ENCODE measurements at places on chromosomes 12 and 14.

GRCh38 chr12:123580772-123581171, 3.6 kb upstream of the TMED2 start:
- DNase-seq, result no peak

- DNase-seq, result no peak
Observed at GRCh38 chr14:101365329-101366158, 195.8 kb upstream of the DIO3 start.

- no peak for DNase-seq
Observed at GRCh38 chr14:62126879-62127478, 364.8 kb downstream of the SNAPC1 start.

DNA sequence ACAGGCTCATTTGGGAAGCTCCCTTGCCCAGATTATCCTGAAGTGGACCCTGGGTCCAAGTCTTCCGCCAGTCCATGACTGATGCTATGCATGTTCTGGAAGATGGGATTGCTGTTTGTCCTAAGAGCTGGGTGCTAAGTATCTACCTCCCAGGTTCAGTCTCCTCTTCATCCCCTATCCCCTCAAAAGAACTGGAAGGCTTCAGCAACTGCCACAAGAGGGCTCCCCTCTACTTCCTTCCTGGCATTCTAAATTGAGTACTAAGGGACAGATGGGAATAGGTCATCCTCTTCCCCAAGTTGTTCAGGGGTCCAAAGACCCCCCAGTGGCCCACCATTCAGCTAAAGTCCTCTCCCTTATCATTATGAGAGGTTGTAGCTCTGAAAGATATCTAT, 9.0 kb upstream of the FKBP11 start:
- DNase-seq, result no peak

DNA sequence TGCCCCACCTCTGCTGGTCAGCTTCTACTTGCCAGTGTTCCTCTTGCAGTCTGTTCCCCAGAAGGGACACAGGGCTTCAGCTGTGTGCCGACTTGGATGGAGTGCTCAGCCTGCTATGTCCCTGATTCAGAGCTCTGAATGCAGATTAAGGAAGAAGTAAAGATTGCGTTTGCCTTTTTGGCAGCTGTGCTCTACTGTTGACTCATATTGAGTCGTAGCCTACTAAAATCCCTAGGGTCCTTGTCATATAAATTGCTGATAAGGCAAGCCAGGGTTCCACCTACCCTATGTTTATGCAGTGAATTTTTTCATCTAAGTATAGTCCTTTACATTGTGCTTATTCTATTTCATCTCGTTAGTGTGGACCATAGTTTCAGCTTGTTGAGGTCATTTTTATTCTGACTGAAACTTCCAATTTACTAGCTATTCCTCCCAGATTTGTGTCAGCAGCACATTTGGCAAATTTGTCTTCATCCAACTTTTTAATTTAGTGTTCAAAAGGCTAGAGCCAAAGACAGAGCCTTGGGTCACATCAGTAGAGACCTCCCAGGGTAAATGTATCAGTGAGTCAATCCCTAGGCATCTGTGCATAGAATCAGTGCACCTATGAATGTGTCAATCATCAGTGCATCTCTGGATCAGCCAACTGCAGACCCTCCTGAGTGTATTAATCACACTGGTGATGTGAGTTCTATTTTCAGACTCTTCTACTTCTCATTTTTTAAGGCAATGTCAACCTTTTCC, 31.9 kb downstream of the CACNA1C start:
- no peak for DNase-seq

DNA sequence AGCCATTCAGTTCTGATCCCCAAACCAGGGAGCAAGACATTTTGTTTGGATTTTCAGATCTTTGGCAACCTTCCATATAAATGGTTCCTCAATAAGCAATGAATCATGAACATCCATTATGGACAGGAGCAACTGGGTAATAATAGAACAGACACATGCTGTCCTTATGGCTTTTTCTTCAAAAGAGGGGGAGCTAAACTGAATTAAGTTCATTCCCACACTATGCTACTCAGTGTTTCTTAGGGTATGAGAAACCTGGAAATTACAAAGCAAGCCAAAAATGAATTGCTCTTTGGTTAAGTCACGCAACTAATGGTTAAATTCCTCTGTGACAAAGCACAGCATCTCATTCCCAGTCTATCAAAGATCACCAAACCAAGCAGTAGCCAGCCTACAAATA, 51.0 kb downstream of the PTGER2 start:
- no peak for DNase-seq

DNA sequence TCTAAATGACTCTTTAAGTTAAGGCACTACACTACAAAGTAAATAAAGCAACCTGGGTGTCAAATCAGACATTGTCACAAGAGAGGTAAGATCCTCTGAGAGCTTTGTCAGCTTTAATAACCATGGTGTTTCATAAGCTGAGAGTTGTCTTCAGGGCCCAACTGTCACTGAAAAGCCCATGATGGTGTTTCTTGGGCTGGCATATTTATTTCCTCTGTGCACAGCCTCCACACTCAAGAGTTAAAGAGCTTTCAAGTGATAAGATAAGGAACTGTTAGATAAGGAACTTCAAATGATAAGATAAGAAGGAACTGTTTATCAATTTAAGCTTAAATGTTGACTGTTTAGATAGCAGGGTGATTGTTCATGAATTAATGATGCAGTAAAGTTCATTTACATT, 495.4 kb downstream of the TMEM117 start:
- no peak for DNase-seq

GRCh38 chr12:43957732-43958372, 122.0 kb downstream of the TMEM117 start:
- DNase-seq, result peak; percentile 16

GRCh38 chr14:106201376-106201775, 675.0 kb downstream of the TMEM121 start:
- no peak for DNase-seq

GRCh38 chr14:95123891-95124579, 33.3 kb downstream of the DICER1 start:
- no peak for DNase-seq

DNA sequence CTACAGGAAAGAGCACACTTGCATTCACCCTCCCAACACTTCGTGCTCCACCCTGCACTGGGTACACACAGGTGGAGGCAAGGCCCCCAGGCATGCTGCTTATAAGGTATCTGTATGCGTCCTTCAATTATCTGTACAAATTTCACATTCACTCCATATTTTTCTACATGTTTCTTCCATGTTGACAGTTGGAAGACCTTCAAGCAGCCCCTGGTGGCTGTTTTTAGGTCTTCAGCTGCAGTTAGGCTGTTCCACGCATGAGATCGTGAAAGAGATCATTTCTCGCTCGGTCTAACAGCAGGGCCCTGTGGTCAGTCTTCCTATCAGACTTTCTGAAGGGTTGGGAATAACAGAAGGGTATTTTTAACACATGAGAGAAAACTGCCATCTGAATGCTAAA, 47.1 kb downstream of the PLXNC1 start:
- DNase-seq, result no peak

- DNase-seq, result no peak
Observed at GRCh38 chr12:123950476-123951349, 21.9 kb downstream of the CCDC92 start.

- no peak for DNase-seq
Observed at GRCh38 chr12:5430641-5431603, 986 bp upstream of the NTF3 start.

DNA sequence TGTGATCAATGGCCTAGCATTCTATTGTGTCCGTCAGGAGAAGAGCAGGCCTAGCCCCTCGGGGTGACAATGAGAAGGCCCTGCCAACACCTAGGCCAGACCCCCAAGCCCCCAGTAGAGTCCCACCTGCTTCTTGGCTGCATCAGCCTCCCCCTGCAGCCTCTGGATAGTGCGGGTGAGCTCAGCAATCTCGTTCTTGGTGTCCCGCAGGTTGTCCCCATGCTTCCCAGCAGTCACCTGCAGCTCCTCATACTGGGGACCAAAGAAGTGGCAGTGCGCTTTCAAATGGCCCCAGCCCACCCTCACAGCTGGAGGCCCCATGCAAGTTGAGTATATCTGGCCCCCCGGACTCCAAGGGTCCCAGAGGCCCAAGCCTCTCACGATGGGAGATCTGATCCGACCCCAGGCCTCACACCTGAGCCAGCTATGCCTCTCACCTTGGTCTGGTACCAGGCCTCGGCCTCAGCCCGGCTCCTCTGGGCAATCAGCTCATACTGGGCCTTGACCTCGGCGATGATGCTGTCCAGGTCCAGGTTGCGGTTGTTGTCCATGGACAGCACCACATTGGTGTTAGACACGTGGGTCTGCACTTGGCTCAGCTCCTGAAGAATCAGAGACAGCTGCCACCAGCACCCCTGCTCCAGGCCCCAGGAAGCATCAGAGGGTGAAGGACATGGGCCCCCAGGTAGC, 10.0 kb upstream of the KRT4 start:
- DNase-seq, result no peak

DNA sequence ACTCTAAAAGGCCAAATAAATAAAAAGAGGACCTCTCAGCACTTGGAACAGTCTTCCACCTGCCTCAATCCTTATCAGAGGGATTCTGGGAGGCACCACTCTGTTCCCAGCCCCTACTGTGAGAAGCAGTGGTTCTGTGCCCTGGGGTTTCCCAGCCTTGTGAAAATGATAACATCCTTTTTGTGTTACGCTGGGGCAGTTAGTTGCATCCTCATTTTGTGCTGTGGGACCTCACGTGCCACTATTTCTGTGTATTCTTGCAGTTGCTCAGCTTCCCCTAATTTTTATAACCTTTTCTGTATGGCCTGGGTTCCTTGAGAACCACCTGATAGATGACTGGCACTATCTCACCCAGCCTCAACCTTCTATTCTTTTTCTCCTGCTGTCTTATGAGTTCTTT, 10.8 kb upstream of the CMA1 start:
- DNase-seq, result no peak

DNA sequence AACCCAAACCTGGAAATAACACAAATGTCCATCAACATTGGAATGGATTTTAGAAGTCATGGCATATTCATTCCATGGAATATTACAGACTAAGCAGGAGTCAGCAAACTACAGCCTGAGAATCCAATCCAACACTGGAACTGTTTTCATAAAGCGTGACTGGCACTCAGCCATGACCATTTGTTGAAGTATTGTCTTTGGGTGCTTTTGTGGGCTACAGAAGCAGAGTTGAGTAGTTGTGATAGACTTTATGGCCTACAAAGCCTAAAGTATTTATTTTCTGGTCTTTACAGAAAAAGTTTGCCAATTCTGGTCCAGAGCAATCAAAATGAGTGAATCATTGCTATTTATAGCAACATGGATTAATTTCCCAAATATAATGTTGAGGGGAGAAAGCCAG, 34.5 kb upstream of the FRS2 start:
- DNase-seq, result no peak

DNA sequence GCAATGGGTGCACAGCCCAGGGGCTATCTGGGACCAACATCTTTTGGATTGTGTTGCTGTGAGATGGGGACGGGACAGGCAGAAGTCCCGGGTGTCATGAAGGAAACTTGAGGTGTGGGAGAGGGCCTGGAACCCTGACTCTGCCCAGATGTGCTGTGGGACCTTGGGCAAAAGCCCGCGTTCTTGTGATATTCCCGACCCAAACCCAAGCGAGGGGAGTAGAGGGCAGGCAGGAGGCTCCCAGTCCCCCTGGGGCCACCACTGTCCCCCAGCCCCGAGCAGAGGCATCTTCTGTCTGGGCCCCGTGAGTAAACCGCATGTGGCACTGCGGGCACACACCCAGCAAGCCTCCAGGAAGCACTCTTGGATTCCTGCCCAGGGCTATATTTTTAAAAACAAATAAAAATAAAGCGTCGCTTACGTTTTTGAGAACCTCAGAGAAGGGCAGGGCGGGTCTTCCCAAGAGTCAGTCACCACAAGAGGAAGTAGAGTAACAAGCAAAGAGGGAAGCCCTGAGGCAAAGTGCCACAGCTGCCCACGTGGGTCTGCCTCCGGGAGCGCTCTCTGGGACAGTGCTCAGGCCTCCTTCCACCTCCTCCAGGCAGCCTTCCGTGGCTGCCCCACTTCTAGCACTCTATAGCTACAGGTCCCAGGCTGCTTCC, 39.5 kb downstream of the BEGAIN start:
- no peak for DNase-seq

GRCh38 chr12:112153893-112154219, 28.5 kb downstream of the TRAFD1 start:
- DNase-seq, result no peak

GRCh38 chr12:2288471-2288870, 235.7 kb downstream of the CACNA1C start:
- DNase-seq, result no peak

GRCh38 chr14:90700933-90701776, 115.1 kb downstream of the TTC7B start:
- no peak for DNase-seq

- DNase-seq, result no peak
Observed at GRCh38 chr14:74480046-74480445, 13.1 kb downstream of the NPC2 start.

DNA sequence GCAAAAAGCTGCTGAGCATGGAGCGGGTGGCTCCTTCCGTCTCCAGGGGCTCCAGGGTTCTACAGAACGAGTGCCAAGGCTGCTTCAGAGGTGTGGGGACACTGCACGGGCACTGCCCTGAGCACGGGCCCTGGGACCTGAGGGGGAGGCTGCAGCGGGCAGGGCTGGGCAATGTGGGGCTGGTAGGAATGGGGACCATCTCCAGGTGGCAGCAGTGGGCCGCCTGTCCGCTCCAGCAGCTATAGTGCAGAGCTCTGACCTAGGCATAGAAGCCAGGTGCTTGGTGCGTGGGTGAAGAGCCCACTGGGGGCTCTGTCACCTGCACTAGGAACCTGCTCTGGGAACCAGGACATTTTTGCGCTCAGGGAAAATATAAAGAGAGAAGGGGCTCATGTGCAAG, 22.3 kb downstream of the HDAC7 start:
- peak; percentile 87 for DNase-seq

DNA sequence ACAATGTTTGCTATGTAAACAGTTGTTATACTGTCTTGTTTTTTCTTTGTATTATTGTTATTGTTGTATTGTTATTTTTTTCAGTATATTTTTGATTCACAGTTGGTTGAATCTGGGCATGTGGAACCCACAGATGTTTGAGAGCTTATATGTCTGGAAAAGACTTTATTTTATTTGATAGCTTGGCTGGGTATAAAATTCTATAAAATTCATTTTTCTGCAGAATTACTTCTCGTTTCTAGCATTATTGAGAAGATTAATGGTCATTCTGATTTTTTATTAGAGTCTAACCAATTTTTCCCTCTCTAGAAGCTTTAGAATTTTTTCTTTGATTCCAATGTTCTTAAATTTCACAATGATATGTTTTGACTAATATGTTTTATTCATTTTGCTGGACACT, 188.6 kb downstream of the CRADD start:
- no peak for DNase-seq

GRCh38 chr12:124716208-124717130, 147.2 kb downstream of the SCARB1 start:
- DNase-seq, result no peak

DNA sequence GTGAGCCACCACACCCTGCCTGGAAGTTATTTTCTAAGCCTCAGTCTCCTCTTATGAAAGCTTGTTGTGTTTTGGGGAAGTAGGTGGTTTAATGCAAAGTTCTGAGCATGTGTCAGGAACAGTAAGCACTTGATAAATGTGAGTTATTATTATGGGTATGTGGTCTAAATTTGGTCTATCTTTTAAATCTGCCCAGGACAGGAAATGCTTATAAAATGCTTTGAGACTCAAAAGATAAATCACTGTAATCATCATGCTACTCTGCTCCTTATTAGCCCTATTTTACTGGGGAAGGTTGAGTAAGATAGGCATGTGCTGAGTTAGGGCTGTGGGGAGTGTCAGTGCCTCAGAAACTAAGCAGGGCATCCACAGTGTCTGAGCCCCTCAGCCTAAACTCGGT, 13.1 kb upstream of the SRSF5 start:
- DNase-seq, result no peak

GRCh38 chr12:46946137-46946536, 120.3 kb upstream of the SLC38A4 start:
- no peak for DNase-seq

- no peak for DNase-seq
Observed at GRCh38 chr14:87312169-87312893, 680.7 kb downstream of the GALC start.
